Activated T-cell treated with anti-CD3 and anti-CD28 coated beads for 1 hour (primary cell): ENCODE measurements at places on chromosomes 2 and 18.

DNA sequence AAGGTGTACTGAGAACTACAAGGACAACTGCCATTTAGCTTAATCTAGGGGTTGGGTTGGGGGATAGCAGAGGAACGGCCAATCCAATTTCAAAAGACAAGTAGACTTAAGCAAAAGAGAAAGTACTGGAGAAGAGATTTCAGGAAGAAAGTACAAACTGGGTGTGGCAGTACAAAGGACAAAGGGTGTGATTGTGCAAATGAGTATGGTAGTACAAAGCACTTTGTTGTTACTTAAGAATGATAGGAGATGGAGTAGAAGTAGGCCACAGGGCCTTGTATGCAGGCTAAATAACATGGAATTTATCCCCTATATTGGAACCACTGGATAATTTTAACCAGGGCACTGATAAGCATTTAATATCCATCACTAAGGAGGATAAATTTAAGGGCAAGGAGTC lies 4.7 kb upstream of the ORC2 start:
- no peak for DNase-seq

GRCh38 chr18:76997951-76998808 lies 134.4 kb downstream of the MBP start:
- no peak for DNase-seq

DNA sequence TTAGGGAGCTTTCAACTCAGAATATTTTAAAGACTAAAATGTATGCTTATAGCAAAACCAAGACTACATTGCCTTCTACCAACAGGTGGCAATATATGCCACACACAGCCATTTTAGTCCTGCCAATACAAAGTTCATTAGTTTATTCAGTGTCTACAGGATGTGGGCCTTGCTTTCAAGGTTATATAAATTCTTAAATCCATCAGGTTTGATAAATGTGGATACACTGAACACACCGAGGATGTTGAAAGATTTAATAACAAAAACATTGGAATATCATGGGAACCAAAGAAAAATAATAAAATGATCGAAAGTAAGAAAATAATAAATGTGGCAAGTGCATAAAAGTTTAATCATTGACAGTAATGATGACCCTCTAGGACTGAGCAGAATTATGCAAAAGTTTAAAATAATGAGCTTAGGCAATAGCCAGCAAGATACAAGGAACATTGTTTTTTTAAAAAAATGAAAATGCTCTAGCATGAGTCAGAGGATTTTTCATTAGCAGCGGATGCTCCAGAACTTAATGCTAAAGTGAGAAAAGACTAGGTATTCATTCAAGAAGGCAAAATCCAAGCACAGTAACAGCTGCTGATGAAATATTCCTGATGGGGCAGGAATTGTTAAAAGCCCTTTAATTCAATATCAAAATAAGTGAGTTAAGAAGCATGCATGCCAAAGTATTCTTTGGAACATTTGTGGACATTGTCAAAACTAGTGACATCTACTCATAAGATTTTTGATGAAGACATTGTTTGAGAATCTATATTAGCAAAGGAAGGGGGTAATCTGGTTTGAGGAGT lies 14.2 kb downstream of the SCN9A start:
- DNase-seq = no peak

DNA sequence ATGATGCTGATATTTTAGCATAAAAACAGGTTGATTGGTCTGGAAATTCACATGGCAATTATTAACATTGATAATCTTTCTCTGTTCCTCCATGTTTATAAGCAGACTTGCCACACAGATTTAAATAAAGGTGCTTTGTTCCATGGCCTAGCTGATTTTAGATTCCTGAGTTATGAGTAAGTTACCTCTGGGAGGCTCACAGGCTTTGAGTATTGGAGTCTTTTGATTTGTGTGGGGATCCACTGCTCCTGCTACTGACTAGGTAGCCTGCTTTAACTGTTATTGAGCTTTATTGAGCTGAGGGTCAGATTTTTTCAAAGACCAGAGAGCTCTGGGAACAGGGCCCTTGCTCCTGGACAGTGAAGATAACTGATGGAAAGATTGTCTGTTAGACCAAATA lies 166.1 kb downstream of the ANKRD30B start:
- no peak for DNase-seq

DNA sequence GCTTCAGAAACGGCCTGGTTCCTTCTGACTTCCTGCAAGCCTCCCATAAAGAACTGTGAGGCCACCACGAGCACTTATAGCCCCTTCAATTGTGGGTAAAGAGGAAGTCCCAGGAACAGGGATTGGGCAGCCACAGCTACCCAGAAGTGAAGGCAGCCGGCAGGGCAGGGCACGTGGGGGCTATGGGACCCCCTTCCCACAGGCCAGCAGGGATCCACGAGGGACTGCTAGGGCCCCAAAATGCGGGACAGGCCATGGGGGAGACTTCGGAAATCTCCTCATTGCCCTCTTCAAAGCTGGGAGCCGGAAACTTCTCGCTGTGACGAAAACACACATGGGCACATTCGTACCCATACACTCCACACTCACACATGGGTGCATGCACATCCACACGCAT lies 196.1 kb upstream of the SALL3 start:
- DNase-seq = no peak
